ENCODE measurements at places on chromosomes 3 and 15.
A peak's percentile ranks its signal among the peaks of the same experiment; 100 is the strongest.

DNA sequence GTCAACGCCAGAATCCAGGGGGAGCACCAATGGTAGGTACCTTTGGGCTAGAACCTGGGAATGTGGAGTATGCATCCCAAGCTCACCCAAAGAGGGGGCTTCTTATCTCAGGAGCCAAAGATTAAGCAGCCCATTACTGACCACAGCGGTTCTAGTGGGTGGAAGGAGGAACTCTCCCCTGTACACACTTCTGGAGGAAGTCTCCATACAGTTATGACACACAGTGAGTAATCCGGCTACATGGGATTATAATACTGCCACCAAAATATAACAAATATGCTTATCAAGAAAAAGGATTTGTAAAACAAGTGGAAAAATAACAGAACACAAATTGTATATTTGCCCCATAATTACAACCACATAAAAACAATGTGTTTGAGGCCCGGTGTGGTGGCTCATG, 8.4 kb downstream of the MYO1E start:
- DNase-seq = no peak

DNA sequence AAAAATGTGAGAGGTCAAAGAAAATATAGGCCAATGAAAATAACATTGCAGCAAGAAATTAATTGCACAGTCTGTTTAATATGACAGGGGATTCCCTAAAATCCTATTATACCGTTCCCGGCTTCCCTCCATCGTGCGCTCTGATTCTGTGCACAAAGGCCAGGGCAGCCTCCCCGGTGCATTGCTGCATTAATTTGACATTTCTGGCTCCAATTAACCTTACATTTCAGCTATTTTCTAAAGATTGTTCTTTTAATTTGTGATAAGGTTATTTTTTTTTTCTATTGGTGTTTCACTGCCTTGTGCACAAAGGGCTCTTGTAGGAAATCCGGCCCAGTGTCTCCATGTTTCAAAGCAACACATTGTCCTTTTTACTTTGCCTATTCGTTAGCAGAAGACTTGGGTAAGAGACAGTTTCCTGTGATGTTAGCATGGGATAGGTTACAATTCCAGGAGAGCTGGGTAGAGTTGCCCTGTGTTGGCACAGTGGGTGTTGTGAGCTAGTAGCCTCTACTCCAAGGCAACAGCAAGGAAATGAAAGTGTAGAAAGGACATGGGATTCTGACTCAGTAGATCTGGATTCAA, 257.3 kb upstream of the IGF1R start:
- no peak for DNase-seq

GRCh38 chr3:21417991-21418390, 333.0 kb downstream of the ZNF385D start:
- DNase-seq = no peak

DNA sequence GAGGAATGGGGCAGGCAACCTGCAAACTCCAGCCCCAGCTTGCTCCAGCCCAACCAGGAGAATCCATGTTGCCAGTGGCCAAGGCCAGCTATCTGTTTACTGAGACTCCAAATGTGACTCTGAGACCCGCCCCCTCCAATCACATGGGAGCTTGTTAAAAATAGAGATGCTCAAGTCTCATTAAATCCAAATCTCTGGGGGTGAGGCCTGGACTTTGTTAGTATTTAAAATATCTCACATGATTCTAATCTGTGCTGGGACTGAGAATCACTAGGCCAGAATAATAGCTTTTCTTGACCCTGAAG, 224.2 kb upstream of the TBL1XR1 start:
- DNase-seq = no peak

GRCh38 chr3:157159037-157159761, 748 bp downstream of the CCNL1 start:
- DNase-seq = peak; percentile 79

DNA sequence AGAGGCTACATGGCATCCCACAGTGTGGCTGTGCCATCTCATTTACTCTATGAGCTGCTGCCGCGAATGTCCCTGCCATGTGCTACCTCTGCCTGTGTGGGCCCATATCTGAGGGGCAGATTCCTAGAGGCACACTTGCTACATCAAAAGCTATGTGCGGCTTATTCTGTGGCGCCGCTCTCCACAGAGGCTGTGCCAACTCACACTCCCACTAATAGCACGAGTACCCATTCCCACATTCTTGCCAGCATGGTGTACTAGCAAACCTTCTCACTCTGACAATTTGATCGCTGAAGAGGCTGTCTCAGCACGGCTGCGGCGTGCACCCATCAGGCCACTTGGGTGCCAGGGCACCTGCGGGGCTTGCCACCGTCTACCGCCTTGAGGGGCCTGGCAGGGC, 31.2 kb upstream of the MUSTN1 start:
- no peak for DNase-seq

GRCh38 chr3:58560771-58561311, 16.4 kb downstream of the FAM107A start:
- DNase-seq = no peak

GRCh38 chr3:162302983-162303624, 806.5 kb downstream of the OTOL1 start:
- no peak for DNase-seq

DNA sequence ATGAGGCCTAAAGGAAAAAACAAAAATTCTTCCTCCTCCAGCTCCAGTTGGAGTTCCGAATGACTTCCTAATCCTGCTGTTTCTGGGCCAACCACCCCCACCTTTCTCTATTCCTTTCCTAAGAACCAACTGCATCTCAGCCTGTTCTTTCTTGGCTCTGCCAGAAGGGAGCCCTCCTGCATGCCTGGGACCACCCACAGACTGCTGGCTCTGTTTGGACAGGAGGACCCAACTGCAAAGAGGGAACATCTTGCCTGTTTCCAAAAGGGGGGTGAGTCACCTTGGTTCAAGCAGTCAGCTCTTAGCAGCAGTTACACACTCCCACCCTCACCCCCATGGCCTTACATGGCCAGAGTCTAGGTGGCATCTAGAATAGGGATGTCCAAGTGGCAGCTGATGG, 116.0 kb upstream of the PRICKLE2 start:
- DNase-seq = no peak

DNA sequence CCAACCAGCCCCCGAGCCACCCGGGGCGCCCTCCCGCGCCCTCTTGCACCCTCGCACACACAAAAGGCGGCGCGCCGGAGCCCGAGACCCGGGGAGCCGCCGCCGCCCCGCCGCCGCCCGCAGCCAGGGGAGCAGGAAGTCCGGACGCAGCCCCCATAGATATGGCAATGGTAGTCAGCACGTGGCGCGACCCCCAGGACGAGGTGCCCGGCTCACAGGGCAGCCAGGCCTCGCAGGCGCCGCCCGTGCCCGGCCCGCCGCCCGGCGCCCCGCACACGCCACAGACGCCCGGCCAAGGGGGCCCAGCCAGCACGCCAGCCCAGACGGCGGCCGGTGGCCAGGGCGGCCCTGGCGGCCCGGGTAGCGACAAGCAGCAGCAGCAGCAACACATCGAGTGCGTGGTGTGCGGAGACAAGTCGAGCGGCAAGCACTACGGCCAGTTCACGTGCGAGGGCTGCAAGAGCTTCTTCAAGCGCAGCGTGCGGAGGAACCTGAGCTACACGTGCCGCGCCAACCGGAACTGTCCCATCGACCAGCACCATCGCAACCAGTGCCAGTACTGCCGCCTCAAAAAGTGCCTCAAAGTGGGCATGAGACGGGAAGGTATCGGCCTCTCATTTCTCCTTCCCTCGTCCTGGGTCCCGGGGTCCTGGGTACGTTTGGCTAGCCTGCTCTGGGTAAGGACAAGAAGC, 1.6 kb downstream of the NR2F2 start:
- DNase-seq = no peak

- no peak for DNase-seq
These were observed 14.2 kb downstream of the CFAP91 start for GRCh38 chr3:119716998-119717397.

DNA sequence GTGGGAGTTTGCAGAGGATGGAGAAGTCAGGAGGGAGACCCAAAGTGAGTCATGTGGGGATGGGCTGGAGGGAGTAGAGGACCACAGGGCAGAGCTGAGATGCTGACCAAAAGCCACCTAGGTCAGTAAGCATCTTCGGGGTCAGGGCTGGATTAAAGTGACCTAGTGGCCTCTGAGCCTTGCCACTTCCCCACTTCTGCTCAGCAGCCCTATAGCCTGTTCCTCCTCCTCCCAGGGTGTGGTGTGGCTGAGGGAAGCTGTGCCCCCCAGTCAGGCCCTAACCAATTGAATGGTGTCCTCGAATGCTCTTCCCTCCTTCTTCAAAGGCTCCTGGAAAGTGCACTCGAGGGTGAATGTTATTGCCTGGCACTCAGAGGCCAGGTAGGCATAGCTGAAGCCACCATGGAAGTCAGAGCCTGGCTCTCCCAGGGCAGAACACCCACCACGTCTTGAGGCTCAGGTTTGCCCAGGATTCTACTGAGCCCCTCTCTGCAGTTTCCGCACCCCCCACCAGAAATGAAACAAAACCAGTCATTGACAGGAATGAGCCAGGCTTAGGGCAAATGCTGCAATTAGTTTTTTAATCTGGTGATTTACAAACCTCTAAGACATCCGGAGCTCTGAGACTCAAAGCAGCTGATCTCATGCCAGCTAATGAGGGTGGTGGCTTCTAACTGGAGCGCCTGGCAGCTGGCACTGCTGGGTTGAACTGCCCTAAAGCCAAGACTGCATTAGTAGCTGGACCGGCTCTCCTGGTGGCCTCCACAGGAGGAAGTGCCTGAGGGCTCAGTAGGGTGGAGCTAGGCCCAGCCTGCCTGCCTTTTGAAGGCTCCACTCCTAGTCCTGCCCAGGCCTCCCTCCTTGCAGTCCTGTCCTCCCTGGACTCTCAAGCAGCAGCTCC, 26.0 kb upstream of the VIPR1 start:
- DNase-seq = no peak

DNA sequence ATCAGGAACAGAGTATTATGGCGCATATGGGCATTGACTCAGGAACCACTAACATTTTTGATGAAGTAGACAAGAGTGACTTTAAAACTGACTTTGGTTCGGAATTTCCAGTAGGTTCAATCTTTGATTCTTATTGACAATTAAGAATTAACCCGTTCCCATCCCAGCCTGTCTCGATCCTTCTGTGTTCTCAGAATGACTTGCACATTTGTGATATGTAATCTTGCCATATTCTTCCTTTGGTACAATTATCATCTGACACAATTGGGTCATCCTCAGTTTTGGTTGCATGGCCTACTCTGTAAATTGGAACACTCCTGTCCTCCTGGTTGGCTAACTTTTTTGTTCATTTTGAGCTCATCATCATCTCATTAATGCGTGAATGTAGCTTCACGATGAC, 10.5 kb downstream of the GPR171 start:
- no peak for DNase-seq

DNA sequence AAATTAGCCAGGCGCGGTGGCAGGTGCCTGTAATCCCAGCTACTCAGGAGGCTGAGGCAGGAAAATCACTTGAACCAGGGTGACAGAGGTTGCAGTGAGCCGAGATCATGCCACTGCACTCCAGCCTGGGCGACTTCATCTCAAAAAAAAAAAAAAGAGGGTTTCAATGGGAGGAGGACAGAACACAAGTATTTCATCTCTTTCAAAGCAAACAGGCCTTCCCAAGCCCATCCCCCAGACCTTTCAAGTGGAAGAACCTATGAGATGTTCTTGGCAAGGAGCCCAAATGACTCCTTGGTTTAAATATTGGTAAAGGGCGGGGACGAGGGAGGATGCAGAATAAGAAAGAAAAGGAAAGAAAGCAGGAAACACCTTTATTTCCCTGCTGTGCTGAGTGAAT, 62.2 kb upstream of the MCF2L2 start:
- no peak for DNase-seq

- DNase-seq = no peak
These were observed 11.7 kb downstream of the RASGRF1 start for GRCh38 chr15:79078763-79079410.

- DNase-seq = no peak
These were observed 1159.2 kb downstream of the TUSC7 start for GRCh38 chr3:117868766-117869165.

- DNase-seq = no peak
These were observed at the start of gene KBTBD12 for GRCh38 chr3:127915115-127915936. TSS of gene KBTBD12 (plus strand) at chr3:127915232. CDS start at chr3:127923062, 7,830 bp downstream.

DNA sequence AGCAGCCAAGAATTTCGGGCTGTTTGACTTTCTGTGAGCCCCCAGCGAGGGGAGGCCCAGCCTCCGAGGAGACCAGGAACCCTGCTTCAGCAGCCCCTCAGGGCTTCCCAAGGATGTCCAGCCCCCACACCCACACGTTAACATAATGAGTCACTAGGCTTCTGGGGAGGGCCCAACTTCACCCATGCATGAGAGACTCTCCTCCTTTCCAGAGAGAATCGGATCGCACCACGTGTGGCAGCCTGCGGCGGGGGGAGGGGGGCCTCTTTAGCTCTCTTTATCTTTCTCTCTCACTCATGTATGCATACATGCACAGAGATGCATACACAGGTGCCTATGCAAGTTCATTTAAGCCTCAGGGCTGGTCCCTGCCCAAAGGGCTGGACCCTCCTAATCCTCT, 3.1 kb upstream of the AP2M1 start:
- no peak for DNase-seq

DNA sequence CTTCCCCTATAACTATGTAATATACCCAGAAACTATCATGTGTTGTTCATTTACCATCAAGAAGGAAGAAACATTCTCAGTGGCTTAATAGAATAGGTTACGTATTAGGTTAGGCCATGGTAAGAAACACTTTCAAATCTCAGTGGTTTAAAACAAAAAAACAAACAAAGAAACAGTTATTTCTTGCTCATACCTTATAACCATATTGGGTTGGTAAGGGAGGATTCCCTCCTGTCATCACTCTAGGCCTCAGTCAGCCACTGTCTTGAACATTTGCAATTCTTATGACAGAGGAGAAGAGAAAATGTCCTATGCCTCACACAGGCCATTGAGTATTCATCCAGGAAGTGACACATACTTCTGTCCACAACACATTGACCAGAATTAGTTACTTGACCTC, 727.7 kb upstream of the NECTIN3 start:
- DNase-seq = no peak

DNA sequence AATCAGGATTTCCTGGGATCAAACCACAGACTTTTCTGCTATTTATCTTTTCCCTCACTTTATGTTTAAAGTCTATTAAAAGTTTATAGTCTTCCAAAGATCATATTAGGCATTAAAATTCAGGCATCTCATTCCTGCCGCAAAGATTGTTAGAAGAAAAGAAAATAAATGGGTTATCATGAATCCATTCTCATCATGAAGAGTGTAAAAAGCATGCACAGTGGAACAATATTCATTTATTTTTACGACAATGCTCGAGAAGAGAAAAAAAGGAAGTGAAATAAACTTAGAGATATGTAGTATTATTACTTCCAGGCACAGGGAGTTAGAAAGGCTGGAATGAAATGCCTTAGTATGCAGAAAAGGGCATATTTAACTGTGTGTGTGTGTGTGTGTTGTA, 213.7 kb upstream of the PLSCR5 start:
- DNase-seq = no peak
